ENCODE measurements at places on chromosomes 4 and X.

DNA sequence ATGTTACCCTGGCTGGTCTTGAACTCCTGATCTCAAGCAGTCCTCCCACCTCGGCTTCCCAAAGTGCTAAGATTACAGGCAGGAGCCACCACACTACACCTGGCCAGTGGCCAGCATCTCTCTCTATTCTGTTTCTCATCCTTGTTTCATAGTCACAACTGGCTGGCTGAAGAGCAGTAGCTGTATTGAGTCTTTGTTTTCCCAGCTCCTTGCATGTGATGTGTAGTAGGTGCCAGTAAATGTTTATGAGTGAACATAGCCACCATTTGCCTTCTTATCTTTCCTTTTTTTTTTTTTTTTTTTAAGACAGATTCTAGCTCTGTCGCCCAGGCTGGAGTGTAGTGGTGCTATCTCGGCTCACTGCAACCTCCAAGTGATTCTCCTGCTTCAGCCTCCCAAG is 23.6 kb downstream of the NUDT9 start:
- H3K36me3 ChIP-seq = no peaks in the 10 kb centered on the region
- no peaks in the 10 kb centered on the region for H3K4me1 ChIP-seq
- H3K27me3 ChIP-seq = no peaks in the 10 kb centered on the region
- no peak overlapping the region for H3K27ac ChIP-seq
- H3K4me3 ChIP-seq = no peak overlapping the region

DNA sequence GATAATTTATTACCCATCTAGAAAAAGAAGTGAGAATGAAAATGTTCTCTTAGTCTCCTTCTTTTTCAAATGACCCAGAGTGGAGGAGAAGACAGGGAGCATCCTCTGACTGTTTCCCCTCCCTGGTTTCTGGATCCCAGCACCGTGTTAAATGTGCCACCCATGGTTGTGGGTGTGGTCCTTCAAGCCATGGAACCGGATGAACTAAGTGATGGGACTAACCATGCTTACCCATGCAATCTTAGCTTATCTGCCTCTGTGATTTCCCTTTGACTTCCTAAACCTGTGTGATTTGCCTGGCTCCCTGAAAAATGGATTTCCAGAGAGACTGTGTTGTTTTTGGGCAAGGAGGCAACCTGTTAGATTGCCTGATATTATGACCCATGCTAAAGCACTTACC is 437.1 kb downstream of the MAGEB5 start:
- H3K4me1 ChIP-seq = no peaks in the 10 kb centered on the region
- no peak for DNase-seq
- no peaks in the 10 kb centered on the region for H3K27me3 ChIP-seq
- no peak overlapping the region for H3K4me3 ChIP-seq

DNA sequence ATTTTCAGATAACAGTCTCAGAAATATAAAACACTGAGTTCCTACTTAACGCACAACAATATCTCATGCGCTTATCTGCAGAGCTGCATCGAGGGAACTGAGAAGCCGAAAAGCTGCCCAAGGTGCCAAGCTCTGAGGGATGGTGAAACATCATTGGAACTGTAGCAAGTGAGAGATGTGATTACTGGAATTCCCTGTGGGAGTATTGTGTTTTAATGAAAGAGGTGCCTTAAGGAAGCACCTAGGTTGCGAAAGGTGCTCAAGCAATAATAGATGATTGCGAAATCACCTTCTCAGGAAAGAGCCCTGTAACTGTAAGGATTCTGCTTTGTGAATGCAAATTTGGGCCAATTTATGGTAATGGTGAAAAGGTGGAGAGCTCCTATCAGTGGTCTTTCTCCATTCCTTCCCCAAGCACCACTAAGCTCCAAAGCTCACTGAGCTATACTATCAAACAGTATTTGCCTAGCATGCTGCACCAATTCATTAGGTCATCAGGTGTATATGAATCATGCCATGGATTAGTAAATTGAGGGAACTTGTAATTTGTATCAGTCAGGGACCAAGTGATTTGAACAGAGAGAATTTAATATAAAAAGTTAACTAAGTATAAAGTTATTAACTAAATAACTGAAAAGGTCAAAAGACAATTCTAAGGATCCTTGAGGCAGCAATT is 59.0 kb upstream of the ATP8A1 start:
- no peaks in the 10 kb centered on the region for H3K27me3 ChIP-seq
- H3K4me3 ChIP-seq = no peak overlapping the region
- no peak for DNase-seq
- H3K4me1 ChIP-seq = no peaks in the 10 kb centered on the region
- no peaks in the 10 kb centered on the region for H3K36me3 ChIP-seq

DNA sequence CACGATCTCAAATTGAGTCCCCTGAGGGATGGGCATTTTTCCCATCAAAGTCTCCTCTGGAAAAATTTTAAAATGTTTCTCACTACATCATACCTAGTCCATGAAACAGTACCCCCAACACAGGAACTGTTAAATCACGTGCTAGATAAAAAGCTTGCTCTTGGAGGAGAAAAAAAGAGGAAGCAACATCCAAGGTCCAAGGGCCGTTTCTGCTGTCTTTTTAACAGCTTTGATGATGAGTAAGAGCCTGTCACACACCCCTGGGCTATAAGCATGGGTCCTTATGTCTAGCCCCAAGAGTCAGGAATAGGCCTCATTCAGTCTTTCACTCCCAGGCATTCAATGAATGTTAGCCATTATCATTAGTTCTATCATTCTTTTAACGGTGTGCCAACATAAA is 128.9 kb downstream of the SH3KBP1 start:
- H3K36me3 ChIP-seq = no peaks in the 10 kb centered on the region
- peaks cover 70% of the 10 kb centered on the region for H3K4me1 ChIP-seq
- no peaks in the 10 kb centered on the region for H3K27me3 ChIP-seq
- H3K4me3 ChIP-seq = no peak overlapping the region

DNA sequence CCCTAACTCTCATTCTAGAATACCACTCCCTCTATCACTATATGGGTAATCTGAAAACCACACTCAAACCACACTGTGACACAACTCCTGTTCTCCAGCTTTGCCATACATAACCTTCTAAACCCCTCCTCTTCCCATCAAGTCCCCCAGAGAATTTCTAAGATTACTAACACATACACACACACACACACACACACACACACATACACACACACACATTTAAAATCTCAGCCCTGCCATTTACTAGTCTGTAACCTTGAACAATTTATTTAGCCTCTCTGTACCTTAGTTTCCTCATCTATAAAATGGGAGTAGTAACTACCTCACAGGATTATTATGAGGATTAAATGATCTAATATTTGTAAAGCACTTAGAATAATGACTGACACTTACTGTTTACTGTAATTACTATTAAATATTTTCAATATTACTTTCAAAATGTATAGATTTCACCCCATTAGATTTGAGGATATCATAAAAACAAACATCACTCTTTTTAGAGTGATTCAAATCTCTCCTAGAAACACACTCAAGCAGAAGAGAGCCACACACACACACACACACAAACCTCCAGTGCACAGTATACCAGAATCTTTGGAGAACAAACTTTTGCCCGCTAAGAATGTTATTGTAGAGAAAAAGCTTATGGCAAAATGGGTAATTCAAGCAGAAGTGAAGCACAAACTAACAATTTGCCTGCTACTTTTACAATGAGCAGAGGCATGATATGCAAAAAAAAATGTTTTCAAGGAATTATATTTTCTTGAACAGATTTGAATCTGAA is 3.8 kb downstream of the ANKRD50 start:
- no peak overlapping the region for H3K4me3 ChIP-seq
- DNase-seq = no peak
- no peaks in the 10 kb centered on the region for H3K36me3 ChIP-seq
- H3K27me3 ChIP-seq = no peaks in the 10 kb centered on the region
- peak overlapping the region; percentile 2 for H3K27ac ChIP-seq
- H3K4me1 ChIP-seq = peaks cover 19% of the 10 kb centered on the region

- H3K4me1 ChIP-seq = no peaks in the 10 kb centered on the region
- H3K27ac ChIP-seq = no peak overlapping the region
- H3K36me3 ChIP-seq = no peaks in the 10 kb centered on the region
- no peak for DNase-seq
- H3K27me3 ChIP-seq = no peaks in the 10 kb centered on the region
These were observed 917.0 kb upstream of the LCORL start for GRCh38 chr4:18938343-18939099.

DNA sequence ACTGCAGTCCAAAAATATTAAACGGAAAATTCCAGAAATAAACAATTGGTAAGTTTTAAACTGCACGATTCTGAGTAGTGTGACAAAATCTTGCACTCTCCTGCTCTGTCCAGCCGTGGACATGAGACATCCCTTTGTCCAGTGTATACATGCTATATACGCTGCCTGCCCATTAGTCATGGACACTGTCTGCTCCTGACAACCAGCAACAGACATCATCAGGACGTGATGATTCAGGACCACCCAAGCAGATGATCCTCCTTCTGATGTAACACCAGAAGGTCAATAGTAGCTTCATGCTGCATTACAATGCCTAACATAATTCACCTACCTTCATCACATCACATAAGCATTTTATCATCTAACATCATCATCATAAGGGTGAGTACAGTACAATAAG is 36.3 kb downstream of the ATRX start:
- no peak overlapping the region for H3K4me3 ChIP-seq
- no peaks in the 10 kb centered on the region for H3K27me3 ChIP-seq
- no peaks in the 10 kb centered on the region for H3K36me3 ChIP-seq
- H3K4me1 ChIP-seq = no peaks in the 10 kb centered on the region

DNA sequence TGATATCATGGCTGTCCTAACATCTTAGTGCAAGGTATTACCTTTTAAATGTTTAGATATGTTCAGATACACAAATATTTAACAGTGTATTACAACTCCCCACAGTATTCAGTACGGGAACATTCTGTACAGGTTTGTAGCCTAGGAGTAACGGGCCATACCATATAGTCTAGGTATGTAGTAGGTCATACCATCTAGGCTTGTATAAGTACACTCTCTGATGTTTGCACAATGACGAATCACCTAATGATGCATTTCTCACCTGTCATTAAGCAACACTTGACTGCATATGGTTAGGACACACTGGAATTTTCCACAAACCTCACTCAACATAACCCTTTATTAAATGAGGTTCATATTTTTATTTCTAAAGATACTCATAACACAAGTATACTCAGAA is 67.7 kb downstream of the THOC2 start:
- no peak overlapping the region for H3K4me3 ChIP-seq
- no peaks in the 10 kb centered on the region for H3K36me3 ChIP-seq
- H3K27ac ChIP-seq = no peak overlapping the region
- DNase-seq = no peak
- no peaks in the 10 kb centered on the region for H3K27me3 ChIP-seq

GRCh38 chr4:106160560-106160959 is 155.4 kb downstream of the TBCK start:
- H3K36me3 ChIP-seq = peaks cover 2% of the 10 kb centered on the region
- H3K4me1 ChIP-seq = no peaks in the 10 kb centered on the region
- DNase-seq = no peak
- no peaks in the 10 kb centered on the region for H3K27me3 ChIP-seq
- no peak overlapping the region for H3K4me3 ChIP-seq

DNA sequence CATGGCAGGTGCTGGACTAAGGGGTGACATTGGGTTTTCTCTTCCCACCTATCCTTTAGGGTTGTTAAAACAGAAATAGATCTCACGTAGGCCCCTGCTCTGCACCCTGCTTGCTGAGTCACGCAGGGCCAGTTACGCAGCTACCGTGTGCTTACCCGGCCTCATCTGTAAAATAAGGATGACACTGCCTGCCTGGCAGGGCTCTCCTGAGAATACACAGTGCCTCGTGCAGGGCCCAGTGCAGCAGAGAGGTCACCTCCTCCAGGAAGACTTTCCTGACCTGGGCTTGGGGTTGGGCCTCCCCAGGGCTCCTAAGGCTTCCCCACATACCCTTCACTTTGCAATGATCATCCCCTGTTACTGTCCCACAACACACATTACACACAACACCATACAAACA is 33.6 kb upstream of the JAKMIP1 start:
- DNase-seq = no peak
- H3K27ac ChIP-seq = no peak overlapping the region
- no peaks in the 10 kb centered on the region for H3K27me3 ChIP-seq
- H3K4me1 ChIP-seq = no peaks in the 10 kb centered on the region

DNA sequence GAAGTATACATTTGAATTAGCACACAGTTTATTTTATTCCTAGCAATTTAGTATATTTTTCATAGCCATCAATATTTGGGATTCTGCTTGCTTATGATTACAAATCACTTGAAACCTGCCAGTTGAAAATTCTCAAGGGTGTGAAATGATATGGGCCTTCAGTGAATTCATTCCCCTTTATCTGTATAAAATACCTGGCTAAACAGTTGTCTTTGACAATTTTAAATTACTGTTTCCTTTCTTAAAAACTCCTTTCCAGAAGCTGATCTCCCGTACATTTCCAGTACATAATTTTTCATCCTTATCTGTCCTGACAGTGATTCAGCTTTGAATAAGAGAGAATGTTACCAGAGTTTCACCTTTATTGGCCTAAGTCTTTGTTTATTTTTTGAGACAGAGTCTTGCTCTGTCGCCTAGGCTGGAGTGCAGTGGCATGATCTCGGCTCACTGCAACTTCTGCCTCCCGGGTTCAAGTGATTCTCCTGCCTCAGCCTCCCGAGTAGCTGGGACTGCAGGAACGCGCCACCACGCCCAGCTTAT is 13.9 kb downstream of the ATP7A start:
- H3K27me3 ChIP-seq = no peaks in the 10 kb centered on the region
- no peak overlapping the region for H3K4me3 ChIP-seq
- H3K27ac ChIP-seq = no peak overlapping the region
- no peaks in the 10 kb centered on the region for H3K36me3 ChIP-seq
- no peak for DNase-seq

GRCh38 chrX:3638280-3638873 is 75.1 kb downstream of the PRKX start:
- no peak overlapping the region for H3K4me3 ChIP-seq
- no peak overlapping the region for H3K27ac ChIP-seq
- no peaks in the 10 kb centered on the region for H3K27me3 ChIP-seq
- DNase-seq = no peak
- no peaks in the 10 kb centered on the region for H3K36me3 ChIP-seq

GRCh38 chr4:23276076-23276475 is 583.3 kb downstream of the GBA3 start:
- no peaks in the 10 kb centered on the region for H3K36me3 ChIP-seq
- DNase-seq = no peak
- no peaks in the 10 kb centered on the region for H3K27me3 ChIP-seq
- H3K4me1 ChIP-seq = no peaks in the 10 kb centered on the region

DNA sequence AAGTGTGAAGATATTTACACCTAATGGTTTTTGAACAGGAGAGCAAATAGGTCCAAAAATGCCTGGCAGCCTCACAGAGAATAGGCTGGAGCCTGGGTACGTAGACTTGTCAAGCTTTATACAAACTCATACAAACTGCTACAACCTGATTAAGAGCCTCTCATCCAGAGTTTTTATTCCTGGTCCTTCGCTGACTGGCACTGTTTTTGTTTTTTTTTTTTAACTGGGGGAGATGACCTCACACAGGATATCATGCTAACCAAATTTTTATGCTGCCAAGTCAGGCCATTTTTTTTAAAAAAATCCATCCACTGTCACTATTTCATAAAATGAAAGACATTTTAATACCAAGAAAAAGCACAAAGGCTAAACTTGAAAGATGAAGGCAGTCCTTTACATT is 1.9 kb downstream of the FAM114A1 start:
- DNase-seq = no peak
- no peak overlapping the region for H3K4me3 ChIP-seq
- H3K36me3 ChIP-seq = no peaks in the 10 kb centered on the region

GRCh38 chr4:52659722-52660261 is 691 bp upstream of the USP46 start:
- no peaks in the 10 kb centered on the region for H3K27me3 ChIP-seq
- H3K36me3 ChIP-seq = no peaks in the 10 kb centered on the region
- H3K4me1 ChIP-seq = peaks cover 16% of the 10 kb centered on the region

Measured in Caco-2 (cell line).